Caki2 (cell line): ENCODE measurements at places on chromosomes 1 and 21. TPM values are rescaled to one million over a fixed set of nuclear protein-coding genes. Genes with fewer than 3 reads are reported as not detected.

The ATP6V1G3 gene
- not detected in 2 replicates for total RNA-seq

The NBPF1 gene
- 13.3 and 24.5 TPM in 2 replicates for total RNA-seq

The LCE1D gene
- not detected in 2 replicates for total RNA-seq

The KLHDC9 gene
- 3.7 and 23.8 TPM in 2 replicates for total RNA-seq

The HCRTR1 gene
- total RNA-seq: not detected in 2 replicates

The TXNIP gene
- total RNA-seq: 125 and 142 TPM in 2 replicates

The TCP10L gene
- 2.9 TPM in 1 of 2 replicates, not detected in the other for total RNA-seq

The COPA gene
- total RNA-seq: 80.5 and 84.9 TPM in 2 replicates

The SH3BP5L gene
- 28.4 and 30.8 TPM in 2 replicates for total RNA-seq

The CAMK1G gene
- 0.47 TPM in 1 of 2 replicates, not detected in the other for total RNA-seq

The CTSE gene
- total RNA-seq: 0.54 TPM in 1 of 2 replicates, not detected in the other

The SLC5A9 gene
- 1.2 TPM in 1 of 2 replicates, not detected in the other for total RNA-seq
